Stimulated activated CD4-positive, alpha-beta T cell treated with anti-CD3 and anti-CD28 coated beads, Interleukin-15, amount 100 ng/mL, for 24 hours (primary cell): ENCODE measurements at places on chromosomes 11 and 22.

GRCh38 chr11:12598330-12599256, 75.6 kb upstream of the TEAD1 start:
- DNase-seq = no peak

GRCh38 chr11:120400564-120401364, 64.6 kb downstream of the ARHGEF12 start:
- DNase-seq = no peak

GRCh38 chr22:25120761-25121212, 78.9 kb upstream of the CRYBB3 start:
- no peak for DNase-seq

- DNase-seq = no peak
These were observed 38.6 kb upstream of the RBFOX2 start for GRCh38 chr22:36067235-36067558.

GRCh38 chr11:44328138-44328660, 18.3 kb upstream of the ALX4 start:
- no peak for DNase-seq

- DNase-seq = no peak
These were observed 43.8 kb downstream of the RPL27A start for GRCh38 chr11:8726395-8726794.
